ENCODE measurements at places on chromosomes 4 and X.

DNA sequence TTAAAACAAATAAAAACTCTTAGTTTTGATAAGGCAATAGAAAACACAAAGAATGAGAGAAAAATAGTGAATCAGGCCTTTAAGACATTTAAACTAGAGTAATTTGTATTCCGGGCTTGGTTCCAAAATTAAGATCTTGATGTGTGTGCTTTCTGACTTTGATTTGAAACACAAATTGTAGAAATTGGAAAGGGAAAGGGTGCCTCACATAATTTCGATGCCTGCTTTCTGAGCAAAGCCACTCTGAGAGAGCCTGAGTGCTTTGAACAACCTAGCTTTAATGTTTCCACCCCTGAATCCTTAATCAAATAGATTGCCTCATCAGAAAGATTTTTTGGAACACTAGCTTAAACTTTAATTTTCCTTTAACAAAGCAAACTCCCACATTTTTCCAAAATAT lies 666.8 kb downstream of the PCDH18 start:
- no peak for DNase-seq

GRCh38 chr4:89868276-89868675 lies 26.4 kb upstream of the MMRN1 start:
- DNase-seq: no peak

DNA sequence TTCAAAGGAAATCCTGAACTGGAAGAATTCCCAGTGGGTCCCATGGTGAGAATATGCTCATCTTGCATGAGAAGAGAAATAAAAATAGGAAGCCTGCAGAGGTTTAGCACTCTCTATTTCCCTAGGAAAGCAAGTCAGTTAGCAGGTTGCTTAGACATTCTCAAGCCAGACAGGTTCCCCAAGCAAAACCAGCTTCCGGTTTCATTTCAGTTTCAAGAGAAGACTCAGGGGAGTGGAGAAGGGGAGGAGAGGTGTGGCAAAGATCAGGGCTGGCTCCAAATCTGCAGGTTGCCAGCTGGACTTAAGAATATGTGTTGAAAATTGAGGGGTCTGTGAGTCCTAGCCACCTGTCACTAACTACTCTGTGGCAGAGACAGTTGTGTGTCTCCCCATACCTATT lies 107.5 kb downstream of the CLNK start:
- DNase-seq: no peak

DNA sequence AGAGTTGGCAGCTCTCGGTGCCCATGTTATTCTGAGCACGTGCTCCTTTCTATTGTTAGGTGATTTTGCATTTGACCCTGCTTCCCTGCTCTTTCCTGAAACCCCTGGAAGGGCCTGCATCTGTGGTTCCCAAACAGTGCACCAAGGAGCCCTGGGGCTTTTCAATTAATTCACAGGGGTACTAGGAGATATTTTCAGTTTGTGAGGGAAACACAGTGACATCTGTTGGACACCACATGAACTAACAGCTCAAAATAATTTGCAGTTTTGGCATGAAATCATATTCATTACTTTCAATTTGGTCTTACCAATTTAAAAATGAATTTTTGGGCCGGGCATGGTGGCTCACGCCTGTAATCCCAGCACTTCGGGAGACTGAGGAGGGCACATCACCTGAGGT lies 156.6 kb downstream of the GATB start:
- no peak for DNase-seq

DNA sequence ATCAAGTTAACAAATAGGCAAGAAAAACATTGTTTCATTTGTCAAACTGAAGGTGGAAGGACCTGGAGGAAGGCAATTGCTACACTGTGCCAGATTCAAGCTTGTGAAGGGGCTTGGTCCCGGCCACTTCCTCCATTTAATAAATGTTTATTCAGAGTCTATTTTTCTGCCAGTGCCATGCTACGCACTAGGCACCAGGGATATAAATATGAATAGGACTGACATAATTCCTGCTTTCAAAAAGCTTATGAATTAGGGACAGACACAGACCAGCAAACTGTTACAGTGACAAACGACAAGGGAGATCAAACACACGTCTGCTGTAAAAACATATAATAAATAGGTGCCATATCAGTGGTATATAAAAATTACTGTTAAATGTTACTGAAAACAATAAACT lies 571 bp downstream of the TLR6 start:
- DNase-seq: no peak

DNA sequence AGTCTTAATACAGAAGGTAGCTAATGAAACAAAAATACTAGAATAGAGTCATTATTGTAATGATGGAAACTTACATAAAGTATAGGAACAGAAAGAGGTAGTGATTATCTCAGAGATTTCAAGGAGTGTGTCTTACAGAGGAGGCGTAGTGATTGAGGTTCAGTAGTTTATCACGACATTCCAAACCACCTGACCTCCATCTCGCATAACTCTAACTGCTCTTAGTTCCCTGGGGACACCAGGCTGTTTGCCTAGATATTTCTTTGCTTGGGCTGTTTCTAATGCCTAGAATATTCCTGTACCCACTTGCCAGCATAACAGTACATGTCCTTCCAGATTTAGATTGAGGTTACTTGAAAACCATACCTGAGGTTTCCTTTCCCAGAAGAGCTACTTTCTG lies 29.1 kb downstream of the STAG2 start:
- no peak for DNase-seq

- no peak for DNase-seq
Measured at GRCh38 chr4:59728496-59728895, 1471.6 kb upstream of the ADGRL3 start.

DNA sequence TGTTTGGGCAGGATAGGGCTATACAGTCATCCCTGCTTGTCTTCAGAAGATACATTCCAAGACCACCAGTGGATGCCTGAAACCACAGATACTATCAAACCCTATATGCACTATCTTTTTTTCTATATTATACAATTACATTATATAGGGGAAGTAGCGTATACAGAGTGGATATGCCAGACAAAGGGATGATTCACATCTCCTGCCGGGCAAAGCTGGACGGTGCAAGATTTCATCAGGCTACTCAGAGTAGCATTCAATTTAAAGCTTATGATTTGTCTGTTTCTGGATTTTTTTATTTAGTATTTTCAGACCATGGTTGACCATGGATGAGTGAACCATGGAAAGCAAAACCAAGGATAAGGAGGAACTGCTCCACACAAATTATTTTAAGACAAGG lies 7.0 kb upstream of the AMTN start:
- no peak for DNase-seq

DNA sequence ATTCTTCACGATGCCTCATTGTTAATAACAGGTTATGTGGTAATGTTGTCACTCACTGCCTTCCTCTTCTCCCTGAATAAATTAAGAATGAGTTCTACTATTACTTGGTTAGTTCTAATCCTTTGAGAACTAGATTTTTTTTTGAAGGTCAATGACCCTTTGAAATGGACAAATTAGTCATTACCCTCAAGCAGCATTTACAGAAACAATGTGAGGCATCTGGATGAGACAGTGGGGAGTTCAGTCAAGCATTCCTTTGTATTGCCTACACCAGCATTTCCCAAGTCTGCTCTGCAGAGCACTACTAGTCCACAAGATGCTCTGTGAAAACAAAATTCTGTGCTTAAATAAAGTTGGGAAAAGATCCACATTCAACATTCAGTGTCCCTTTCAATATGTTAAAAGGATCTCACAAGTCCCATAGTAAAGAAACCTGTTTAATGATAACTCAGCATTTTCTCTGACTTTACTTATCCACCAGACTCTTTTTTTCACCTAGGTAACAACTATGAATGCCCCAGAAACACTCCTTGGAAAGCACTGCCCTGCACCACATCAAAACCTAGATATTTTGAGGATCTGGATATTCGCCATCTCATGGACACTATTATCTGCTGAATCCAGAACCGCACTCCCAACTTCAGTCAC lies 60.6 kb downstream of the CHRDL1 start:
- peak; percentile 1 for DNase-seq

DNA sequence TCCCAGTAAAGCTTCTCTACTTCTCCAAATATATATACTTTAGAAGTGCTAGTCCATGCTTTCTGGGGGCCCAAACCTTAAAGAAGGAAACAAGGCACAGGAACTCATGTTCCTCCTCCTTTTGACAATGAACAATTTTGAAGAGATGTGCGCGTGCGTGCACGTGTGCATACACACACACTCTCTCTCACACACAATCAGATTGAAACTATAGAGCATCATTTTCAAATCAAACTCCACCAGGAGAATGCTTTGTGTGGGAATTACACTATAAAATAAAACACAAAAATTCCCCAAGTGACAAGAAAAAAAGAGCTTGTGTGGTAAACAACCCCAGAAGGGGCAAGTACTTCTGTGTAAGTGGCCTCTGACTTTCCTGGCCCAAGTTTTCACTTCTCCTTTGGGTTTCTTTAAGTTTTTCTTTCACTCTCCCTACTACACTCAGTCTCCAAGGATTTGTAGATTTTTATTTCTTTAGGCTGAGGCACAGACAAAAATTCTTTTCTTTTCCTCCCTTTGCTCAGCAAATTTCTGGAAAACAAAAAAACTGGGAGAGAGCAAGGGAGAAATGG lies 46.6 kb upstream of the SHISA3 start:
- DNase-seq: no peak

GRCh38 chr4:167003326-167003725 lies 231.0 kb downstream of the SPOCK3 start:
- DNase-seq: no peak

- DNase-seq: no peak
Measured at GRCh38 chr4:139901531-139902320, 236.1 kb downstream of the MGST2 start.

GRCh38 chr4:10354746-10355145 lies 102.5 kb downstream of the ZNF518B start:
- no peak for DNase-seq

GRCh38 chr4:29309050-29309449 lies 1411.1 kb upstream of the PCDH7 start:
- no peak for DNase-seq

DNA sequence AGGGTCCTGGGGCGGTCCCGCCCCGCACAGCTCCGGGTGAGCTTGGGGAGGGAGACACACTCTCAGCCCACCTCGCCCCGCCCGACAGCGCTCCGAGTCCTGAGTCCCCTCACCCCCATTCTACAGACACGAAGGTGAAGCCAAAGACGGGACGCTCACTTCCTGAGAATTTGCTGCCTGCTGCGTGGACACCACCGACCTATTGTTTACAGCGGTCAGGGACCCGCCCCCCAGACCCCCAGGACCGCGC lies 796 bp upstream of the ZNF141 start:
- DNase-seq: no peak

All from AG04449 (cell line).